WTC11 (cell line): ENCODE measurements at places on chromosomes 5 and 9.
A peak's percentile ranks its signal among the peaks of the same experiment; 100 is the strongest.

- peak; percentile 70 for DNase-seq
These were observed 588 bp downstream of the TRAF2 start for GRCh38 chr9:136886610-136887597.

DNA sequence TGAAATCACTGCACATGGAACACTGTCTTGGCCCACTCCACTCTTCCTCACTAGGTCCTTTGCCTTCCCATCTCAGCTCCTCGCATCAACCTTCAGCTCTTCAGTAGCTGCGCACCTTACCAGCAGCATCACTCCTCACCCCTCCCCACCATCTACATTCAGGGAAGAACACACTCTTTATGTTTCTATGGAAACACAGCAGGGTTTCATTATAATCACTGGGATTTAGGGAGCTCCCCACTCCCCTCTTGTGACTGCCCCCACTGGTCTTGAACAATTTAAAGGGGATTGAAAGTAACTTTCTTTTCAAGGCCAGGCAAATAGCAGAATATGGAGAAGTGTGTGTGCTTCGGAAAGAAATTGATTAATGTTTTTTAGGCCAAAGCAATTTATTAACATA is 111.2 kb downstream of the INSYN2B start:
- no peak for DNase-seq

- peak; percentile 11 for DNase-seq
These were observed 705.7 kb downstream of the CETN3 start for GRCh38 chr5:89703817-89704216.

- DNase-seq: no peak
These were observed 536.5 kb downstream of the CDK5RAP2 start for GRCh38 chr9:120043448-120043847.

- DNase-seq: no peak
These were observed 120.6 kb downstream of the DAB2IP start for GRCh38 chr9:121771851-121772599.

GRCh38 chr5:163623986-163624385 is 118.6 kb downstream of the MAT2B start:
- DNase-seq: no peak

DNA sequence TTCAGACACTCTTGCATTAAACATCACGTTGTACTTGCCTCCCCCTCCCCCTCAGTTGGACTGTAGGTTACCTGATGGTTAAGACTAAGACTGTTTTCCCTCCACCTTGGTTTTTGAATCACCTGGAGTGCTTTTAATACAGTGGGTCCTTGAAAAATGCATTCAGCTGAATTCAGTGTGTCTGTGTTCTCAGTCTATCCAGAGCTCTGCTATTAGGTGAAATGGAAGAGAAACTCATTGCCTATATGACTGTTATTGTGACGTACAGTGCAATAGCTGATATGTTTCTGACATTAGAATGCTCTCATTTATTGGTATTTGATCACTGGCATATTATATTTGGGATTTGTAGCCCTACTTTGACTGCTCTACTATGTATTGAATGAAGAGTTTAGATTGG is 108.5 kb downstream of the F2RL2 start:
- DNase-seq: no peak

- DNase-seq: peak; percentile 69
These were observed at the start of gene ANKH for GRCh38 chr5:14871214-14872069. Gene ANKH (minus strand): TSS chr5:14871778. CDS start chr5:14871447, 331 bp downstream.

DNA sequence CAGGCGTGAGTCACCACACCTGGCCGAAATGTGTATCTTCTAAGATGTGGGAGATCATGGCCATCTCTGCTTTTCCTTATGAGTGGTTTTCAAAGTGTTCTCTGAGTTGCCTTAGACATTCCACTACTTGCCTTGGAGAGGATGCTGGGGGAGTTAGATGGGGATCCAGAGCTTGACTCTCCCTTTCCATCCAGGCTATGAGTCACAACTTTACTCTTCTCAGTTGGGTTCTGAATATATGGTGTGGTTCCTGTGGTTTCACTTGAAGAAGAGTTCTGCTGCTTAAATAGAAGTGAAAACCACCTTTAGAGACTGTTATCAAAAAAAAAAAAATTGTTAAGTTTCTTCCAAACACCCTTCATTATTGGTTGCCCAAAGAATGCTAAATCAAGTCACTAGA is 217.6 kb downstream of the ZNF608 start:
- DNase-seq: no peak

- no peak for DNase-seq
These were observed 13.3 kb upstream of the WHRN start for GRCh38 chr9:114518599-114519022.

DNA sequence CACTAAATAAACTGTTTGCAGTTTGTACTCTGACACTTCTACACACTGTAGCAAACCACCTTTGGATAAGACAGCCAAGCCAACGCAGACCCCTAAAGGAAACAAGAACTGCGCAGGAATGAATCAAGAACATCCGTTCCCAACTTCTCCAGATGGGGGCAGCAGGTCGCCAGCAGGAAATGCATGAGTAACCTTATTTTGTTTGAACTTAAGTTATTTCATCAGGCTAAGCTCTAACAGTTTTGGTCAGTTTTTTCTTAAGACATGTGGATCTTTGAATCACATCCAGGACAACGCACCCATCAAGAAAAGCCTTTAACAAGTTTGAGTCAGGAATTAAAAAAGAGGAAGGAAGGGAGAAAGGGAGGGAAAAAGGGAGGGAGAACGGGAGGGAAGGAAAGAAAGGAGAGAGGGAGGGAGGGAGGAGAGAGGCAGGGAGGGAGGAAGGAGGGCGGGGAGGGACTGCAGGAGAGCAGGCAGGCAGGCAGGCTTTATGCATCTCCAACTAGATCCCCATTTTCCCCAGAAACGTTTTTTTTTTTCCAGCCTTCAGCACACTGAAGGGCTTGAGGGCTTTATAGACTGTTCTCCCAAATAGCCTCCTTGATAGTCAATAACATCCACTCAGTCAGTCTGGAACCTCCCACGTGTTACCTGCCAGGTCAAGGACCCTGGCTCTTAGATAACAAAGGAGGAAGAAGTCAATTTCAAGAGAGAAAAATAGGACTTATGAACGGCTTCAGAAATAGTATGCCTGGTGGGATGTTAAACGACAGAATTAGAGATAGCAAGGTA is 22.2 kb downstream of the BHMT start:
- DNase-seq: peak; percentile 76

- no peak for DNase-seq
These were observed 216.4 kb upstream of the MAP3K1 start for GRCh38 chr5:56598941-56599340.

GRCh38 chr5:438481-438981 is 4.4 kb upstream of the EXOC3 start:
- DNase-seq: peak; percentile 18

GRCh38 chr9:33202552-33203201 is 35.5 kb upstream of the B4GALT1 start:
- no peak for DNase-seq

GRCh38 chr5:113150821-113151220 is 174.2 kb downstream of the DCP2 start:
- no peak for DNase-seq

GRCh38 chr5:138458856-138459255 is 6.4 kb upstream of the EGR1 start:
- no peak for DNase-seq

DNA sequence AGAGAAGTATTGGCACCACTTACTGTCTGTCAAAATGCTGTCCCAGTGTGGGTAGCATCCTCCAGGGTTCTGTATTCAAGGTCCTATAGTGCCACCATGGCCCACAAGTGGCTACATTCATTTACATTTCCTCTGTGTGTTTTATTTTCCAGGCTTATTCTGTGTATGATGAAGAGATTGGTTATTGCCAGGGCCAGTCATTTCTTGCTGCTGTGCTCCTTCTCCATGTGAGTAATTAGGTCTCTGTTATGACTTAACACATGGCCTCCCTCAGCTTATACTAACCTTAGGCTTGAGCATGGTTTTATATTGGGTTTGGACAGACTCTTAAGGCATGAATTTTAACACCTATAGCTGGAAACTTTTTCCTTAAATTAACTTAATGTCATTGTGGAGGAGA is 36.7 kb downstream of the GPR21 start:
- no peak for DNase-seq

- DNase-seq: no peak
These were observed 90.4 kb upstream of the PUM3 start for GRCh38 chr9:2934241-2934650.

DNA sequence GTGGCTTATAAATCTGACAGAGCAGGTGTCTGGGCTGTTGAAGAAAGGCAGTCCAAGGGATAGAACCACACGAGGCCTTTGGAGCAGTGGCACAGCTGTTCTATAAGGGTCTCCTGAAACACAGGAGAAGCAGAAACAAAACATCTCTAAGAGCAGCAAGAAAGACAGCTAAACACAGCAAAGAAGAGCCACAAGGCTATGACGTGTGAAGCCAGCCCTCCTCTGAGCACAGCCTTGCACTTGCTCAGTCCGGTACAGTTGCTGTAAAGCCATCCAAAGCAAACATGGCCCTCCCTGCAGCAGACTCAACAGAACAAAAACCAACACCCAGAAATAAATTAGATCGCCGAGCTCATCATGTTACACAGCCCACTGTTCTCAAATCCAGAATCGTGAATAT is 2.6 kb upstream of the GZMK start:
- DNase-seq: no peak

GRCh38 chr5:5671823-5672222 is 249.3 kb downstream of the ICE1 start:
- DNase-seq: peak; percentile 20

DNA sequence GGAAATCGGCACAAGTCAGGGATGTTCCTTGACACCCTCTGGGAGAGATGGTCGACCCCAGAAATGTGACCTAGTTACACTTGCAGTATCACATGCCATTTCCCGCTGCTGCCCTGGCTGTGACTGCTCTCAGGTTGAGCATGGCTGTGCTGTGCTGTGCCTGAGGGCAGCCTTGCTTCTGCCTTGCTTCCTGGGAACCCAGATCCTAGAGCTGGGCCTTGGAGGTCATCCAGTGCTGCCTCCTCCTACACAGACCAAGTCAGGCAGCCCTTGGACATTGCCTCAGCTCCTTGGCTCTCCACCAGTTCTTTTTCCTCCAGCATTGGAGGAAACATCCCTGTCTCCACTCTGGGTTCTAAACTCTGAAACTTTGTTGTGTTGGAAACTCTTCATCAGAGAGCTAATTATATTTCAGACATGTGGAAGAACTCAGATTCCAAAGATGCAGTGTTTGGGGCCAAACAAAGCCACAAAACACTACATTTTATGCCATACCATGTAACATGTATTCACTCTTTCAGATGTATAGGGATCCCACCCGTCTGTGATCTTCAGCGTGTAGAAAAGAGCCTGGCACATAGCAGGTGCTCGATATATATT is 6.1 kb downstream of the MAMDC2 start:
- DNase-seq: no peak

DNA sequence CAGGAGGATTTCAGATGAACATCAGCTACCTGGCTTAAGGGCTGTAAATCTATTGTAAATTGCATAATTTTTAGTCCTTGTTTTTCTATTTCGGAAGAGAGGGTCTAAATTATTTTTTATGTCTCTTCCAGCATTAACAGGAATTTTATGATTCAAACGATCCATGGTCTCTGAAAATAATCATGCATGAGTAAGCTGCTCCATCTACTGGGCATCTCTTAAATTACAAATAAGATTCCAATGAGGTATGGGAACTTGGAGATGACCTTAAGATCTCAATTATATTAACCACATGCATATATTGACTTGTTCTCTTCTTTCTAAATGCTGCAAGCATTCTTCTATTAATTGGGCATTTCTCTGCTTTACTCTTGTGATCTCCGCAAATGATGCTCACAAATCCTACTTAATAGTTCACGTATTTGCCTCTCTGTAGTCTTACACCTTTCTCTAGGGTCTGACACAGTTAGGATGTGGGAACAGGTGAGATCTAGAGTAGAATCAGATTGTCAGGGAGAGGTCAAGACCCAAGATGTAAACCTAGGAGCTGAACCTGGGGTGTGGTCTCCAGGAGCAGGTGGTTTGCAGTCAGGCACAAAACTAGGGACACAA is 86.9 kb downstream of the NUDT12 start:
- no peak for DNase-seq

- no peak for DNase-seq
These were observed 19.3 kb downstream of the MLANA start for GRCh38 chr9:5909976-5910375.

GRCh38 chr9:89899573-89899972 is 294.8 kb downstream of the GADD45G start:
- no peak for DNase-seq
